ENCODE measurements at places on chromosomes 6 and 20.

DNA sequence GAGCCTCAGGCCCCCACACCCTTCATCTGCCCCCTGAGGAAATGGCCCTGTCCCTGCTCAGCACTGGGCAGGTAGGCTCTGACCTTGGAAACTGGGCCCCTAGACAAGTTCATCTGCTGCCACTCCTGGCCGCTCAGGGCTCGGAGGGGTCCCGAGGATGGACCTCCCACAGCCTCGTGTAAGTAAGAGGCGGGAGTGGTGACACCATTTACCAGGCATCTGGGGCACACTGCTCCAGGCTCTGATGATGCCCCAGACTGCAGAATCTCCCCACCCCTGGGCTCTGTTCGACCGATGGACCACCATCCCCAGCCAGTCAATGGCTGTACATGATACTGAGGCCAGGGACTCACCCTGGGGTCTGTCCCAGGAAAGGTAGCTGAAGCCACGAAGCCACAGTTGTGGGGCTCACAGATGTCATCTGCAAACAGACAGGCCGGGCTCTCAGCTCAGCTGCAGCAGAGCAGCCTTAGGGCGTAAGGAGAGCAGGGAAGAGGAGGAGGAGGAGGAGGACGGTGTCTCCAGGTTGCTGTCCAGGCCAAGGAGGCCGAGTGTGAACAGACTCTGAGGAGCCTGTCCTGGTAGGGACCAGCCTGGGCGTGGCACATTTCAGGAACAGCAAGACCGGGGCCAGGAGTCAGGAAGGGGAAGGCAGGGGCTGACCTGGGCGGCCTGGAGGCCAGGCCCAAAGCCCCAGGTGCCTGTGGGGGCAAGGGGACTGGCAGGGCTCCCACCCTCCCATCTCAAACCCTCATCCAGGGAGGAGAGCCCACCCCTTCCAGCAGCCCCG, 300.4 kb downstream of the TAF4 start:
- peak; percentile 38 for DNase-seq

- peak; percentile 79 for DNase-seq
Observed at GRCh38 chr20:25294459-25295385, 46.8 kb downstream of the PYGB start.

- DNase-seq = no peak
Observed at GRCh38 chr20:57735831-57736737, 26.3 kb upstream of the PMEPA1 start.

GRCh38 chr6:46626228-46626909, 26.2 kb downstream of the CYP39A1 start:
- no peak for DNase-seq

DNA sequence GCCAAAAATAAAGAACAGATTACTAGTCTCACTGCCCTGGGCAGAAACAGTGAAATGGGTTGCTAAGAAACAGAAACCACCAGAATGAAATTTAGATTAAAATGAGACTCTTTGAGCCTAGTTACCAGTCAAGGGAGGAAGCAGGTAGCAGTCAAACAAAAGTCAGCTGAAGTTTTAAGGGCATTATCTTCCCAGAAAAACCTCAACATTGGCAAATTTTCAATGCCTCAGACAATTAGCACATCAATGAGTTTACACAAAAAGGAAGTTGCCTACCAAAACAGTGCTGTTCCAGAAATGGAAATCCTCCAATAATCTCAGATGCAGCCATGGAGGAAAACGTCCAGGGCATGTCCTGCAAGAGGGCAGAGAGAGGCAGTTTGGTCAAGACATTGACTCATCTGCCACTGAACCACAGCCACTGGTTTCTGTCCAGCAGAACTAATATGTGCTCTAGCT, 399.7 kb upstream of the ADGRB3 start:
- DNase-seq = no peak

DNA sequence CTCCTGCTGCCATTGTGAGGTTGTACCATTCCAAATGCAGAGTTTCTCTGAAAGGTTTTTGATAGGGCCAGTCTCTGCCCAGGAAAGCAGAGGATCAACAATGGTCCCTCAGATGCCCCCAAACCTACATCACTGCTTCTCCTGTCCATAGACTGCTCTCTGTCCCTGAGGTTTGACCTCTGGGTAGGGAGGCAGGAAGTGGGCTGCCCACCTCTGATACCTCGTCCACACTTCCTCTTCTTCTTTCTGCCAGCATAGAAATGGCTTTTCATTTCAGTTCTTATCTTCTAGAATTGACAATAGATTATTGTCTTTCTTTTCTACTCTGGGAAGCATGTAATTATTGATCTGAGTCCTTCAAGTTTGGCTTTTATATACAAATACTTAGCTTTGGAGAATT, 170.6 kb downstream of the TRMT11 start:
- no peak for DNase-seq

GRCh38 chr6:83615025-83615999, 93.6 kb downstream of the SNAP91 start:
- no peak for DNase-seq

DNA sequence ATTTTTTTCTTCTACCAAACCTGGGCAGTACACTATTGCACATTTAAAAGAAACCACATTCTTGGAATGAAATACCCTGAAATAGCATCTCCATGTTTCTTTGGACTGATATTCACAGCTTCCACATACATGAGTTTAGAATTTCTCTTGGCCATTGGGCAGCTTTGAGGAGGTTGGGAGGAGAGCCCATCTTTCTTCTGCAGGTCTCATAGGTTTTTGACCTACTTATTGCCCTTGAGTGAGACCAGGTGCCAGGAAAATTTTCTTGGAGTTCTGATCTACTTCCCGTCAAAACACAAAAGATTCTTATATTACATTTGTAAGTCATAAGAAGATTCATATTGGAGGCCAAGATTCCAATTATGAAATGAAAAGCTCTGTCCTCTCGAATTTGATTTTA, 212.0 kb downstream of the IBTK start:
- no peak for DNase-seq

GRCh38 chr20:14716351-14716801, 379.0 kb upstream of the FLRT3 start:
- no peak for DNase-seq

- DNase-seq = no peak
Observed at GRCh38 chr6:47240277-47240890, 69.3 kb downstream of the TNFRSF21 start.

DNA sequence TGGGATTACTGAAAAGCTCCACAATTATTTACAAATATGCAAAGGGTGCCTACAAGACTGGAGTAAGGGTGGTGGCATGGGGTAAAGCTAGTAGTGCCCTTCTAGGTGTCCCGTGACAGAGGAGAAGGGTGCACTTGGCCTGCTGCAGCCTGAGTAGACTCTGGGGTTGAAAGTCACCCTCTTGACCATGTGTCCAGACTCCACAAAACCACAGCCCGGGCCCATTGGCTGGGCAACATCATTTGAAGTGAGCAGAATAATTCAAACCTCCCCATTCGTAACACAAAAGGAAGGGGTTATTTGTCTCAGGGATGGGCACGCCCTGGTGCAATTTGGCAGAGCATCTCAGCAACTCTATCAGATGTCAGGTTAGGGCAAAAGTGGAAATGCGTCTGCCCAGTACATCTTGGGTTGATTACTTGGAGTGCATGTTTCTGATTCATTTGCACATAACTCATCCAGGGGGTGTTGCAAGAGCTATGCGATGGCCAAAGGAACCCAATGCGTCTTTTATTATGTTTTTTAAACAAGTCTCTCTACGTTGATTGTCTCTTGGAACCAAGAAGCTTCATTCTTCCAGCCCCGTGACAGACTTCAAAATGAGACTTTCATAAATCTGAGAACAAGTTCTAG, 56.7 kb downstream of the ISM1 start:
- DNase-seq = no peak

- DNase-seq = no peak
Observed at GRCh38 chr6:166056637-166057036, 111.0 kb downstream of the TBXT start.

- no peak for DNase-seq
Observed at GRCh38 chr20:38157635-38158495, 7.2 kb downstream of the TGM2 start.

DNA sequence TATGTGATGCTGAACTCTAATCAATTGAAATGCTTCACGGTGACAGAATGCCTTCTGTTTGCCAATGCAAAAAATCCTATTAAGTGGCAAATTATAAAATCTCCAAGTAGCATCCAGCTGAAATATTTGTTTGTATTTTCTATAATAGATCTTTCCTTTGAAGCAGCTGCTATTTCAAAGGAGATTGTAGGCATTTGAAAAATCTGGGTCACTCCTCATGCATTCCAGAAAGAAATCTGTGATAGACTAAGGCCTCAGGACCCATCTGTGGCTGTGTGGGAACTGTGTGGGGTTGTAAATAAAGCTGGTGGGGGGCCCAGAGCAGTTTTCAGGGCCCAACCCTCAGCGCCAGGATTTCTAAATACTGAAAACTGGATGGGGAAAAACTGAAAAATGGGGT, 216.9 kb upstream of the ARG1 start:
- no peak for DNase-seq

GRCh38 chr6:75458895-75459294, 34.7 kb downstream of the FILIP1 start:
- DNase-seq = no peak

DNA sequence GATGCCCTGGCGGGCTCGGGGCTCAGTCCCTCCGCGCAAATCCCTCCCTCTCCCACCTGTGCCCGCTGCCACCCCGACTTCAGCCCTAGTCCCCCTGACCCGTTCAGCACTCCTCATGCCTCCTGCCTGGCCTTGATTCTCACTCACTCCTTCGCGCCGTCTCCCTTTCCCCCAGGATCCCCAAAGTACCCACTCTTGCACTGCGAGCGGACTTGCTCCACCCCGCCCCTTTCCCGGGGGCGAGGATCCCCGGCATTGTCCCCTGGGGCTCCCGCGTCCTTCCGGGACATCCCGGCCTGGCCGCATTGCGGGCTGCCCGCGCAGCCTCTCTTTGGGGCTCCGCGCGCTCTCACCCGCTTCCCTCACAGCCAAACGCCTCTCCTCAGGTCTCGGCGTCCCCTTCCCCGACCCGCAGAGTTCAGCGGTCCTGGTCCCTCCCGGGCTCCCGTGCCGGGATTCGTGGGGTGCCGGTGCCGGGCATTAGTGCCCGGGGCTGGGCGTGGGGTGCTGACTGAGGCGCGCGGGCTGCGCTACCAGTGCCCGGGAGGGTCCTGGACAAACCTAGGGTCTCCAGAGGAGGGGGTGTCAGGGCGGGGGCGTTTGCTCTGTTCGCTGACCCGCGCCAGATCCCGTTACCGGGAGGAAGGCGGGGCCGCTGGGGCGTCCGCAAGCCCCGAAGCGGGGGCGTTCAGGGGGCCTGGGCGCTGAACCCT, 45.5 kb upstream of the SUPT3H start:
- DNase-seq = peak; percentile 15

DNA sequence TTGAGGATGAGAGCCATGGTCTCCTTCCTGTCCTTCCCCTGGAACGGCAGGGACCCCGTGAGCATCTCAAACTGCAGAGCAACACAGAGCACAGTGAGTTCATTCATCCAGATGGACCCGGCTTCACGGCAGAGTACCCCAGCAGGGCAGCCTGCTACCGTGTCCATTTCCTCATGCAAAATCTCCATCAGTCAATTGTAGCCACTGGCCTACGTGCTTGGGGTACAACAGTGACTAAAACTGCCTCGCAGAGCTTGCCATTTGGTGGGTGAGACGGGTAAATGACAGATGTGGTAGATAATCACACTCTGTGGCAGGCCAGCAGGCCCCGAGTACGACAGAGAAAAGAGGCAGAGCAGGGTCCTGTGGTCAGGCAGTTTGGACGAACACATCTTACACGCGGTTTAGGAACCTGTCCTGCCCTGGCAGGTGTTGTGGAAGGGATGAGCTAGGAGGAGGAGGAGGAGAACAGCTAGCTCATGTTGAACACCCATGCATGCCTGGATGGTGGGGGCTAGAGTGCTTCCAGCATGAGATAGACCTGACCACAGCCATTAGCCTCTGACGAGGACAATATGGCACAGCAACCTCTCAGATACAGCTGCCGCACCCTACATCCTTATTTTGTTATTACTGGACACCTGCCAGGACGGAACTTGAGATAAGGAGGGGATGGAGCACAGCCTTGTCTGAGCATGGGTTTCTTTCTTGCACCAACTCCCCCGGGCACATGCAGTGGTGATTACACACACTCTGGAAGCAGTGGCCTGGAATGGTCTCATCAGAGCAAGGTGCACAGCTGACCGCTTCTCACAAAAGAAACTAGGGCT, 95.6 kb downstream of the RAMACL start:
- no peak for DNase-seq

DNA sequence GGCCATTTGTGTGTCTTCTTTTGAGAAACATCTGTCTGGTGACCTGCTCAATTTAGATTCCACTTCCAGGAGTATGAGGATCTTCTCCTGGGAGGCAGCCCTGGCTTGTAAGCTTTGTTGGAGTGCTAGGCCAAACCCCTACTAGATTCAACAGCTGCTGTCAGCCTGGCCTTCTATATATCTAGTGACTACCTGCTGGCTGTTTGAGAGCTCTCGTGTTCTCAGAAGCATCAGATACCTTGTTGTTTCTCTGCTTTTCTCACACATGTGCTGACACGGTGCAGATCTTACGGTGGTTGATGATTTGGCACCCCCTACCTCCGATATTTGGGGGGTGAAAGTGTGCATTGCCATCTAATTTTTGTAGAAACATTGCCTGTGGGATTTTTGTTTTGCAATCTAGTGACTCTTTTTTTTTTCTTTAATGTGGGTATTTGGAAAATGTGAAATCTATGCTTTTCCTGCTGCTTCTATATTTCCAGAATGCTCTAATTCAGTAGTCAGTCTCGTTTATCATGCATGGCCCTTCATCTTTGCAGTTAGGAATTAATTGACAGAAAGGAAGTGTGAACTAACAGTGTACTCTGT, 4.7 kb downstream of the CCN2 start:
- DNase-seq = no peak

DNA sequence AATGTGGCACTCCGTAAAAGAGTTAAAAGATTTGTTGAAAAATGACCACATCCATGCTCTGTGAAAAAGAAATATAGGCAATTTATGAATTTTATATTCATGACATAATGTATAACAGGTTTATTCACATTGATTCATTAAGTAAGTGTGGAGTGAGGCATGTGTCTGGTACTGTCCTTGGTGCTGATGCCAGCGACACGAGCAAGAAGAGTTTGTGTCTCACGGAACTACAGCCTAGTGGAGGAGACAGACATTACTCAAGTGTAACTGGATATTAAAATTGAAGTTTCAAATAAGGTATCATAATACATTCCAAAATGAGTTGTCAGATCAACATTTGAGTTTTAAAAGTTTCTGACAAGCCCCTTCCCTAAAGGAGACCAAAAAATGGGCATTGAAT, 158.2 kb upstream of the PRND start:
- no peak for DNase-seq

- no peak for DNase-seq
Observed at GRCh38 chr20:54075322-54075721, 4.9 kb upstream of the BCAS1 start.

DNA sequence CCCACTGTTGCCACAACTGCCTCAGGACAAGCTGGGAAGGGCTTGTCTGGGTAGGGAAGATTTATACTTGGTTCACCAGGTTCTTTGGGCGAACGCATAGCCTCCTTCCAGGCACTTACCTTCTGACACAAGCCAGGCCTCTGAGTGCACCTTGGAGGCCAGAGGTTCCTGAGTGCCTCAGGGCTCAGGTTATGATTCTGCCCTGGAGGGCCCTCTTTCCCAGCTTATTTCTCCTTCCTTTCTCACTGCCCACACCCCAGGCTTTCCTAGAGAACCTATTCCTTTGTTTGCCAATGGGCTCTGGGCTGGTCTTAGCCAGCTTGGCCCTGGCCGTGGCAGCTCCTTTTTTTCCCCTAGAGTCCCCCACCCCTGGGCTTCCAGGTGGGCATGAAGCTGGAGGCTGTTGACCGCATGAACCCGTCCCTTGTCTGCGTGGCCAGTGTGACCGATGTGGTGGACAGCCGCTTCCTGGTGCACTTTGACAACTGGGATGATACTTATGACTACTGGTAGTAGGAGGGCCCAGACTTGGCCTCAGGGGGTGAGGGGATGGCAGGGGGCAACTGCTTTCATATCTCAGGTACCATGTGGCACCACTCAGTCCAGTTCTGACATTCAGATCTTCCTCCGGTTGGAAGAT, 25.0 kb downstream of the L3MBTL1 start:
- DNase-seq = no peak
